NCI-H187 (cell line): ENCODE measurements at places on chromosomes 12 and 14.

GRCh38 chr12:49301760-49302159 is 6.8 kb downstream of the PRPH start:
- DNase-seq, result no peak

- no peak for DNase-seq
These were observed at the start of gene PRPH for GRCh38 chr12:49295082-49295936. Gene PRPH (plus strand): TSS chr12:49295147. CDS start chr12:49295201, 54 bp downstream.

GRCh38 chr12:53674977-53675700 is 744 bp downstream of the ATP5MC2 start:
- no peak for DNase-seq

DNA sequence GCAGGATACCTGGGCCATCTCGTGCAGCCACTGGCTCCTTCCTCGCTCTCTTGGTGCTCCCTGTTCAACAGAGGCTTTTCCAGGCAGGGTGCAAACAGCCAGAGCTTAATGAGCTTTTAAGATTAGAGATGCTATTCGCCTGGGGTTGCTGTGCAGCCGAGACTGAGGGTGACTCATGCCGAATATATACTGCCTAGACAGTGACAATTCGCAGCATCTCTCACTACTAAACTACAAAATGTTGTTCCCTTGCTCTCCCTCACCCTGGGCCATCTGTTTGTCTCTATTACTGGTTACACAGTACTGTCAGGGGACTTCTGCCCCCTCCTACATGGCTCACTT is 26.0 kb upstream of the TESC start:
- DNase-seq, result no peak

DNA sequence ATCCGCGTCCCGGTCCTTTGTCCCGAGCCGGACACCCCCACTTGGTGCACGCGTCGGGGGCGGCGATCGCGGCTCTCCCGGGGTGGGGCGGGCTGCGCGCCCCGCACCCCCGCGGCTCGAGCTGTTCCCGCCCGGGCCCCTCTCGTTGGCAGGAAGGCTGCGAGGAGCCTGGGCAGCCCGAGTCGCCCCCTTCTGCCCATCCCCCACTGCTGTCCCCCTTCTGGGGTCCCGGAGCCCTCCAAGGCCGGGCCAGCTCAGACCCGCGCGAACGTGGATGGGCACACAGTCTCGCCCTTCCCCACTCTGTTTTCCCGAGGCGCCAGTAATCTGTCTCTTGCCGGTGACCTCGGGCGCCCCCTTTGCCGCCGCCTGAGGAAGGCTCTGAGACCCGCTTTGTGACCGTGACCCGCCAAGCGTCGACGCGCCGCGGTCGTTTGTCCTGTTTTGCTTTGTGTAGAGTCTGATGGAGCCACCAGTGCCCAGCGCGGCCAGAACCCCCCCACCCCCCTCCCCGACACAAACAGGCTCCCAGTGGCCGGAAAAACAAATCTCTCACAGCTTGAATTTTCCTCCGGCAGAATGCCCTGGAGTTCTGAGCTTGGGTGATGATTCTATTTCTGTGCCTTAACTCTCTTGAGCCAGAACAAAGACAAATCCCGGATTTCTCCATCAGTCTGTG is 610 bp downstream of the C14orf132 start:
- DNase-seq, result no peak
